ENCODE measurements at places on chromosomes 5 and 9.
A peak's percentile ranks its signal among the peaks of the same experiment; 100 is the strongest.

GRCh38 chr5:111461934-111462333 lies 50.4 kb downstream of the STARD4 start:
- no peak for DNase-seq

GRCh38 chr5:148186248-148187003 lies 16.4 kb upstream of the SPINK6 start:
- DNase-seq, result no peak

GRCh38 chr5:80569086-80569960 lies 757 bp downstream of the ANKRD34B start:
- DNase-seq, result no peak

DNA sequence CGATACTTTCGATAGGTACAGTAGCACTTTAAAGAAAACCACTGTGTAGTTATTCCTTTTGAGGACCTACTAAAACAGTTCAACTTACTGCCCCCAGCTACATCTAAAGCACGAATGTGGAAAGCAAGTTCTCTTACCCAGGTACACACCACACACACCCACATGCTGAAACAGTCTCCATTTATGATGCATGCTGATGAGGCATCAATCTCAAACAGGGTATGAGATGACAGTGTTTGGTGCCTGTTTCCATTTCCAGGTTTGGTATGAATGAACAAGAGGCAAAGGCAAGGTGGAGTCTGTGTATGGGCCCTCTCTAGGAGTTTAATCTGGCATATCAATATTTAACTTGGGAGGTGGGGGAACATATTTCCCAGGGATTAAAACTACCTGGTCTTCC lies 13.9 kb downstream of the HMGXB3 start:
- DNase-seq, result no peak

DNA sequence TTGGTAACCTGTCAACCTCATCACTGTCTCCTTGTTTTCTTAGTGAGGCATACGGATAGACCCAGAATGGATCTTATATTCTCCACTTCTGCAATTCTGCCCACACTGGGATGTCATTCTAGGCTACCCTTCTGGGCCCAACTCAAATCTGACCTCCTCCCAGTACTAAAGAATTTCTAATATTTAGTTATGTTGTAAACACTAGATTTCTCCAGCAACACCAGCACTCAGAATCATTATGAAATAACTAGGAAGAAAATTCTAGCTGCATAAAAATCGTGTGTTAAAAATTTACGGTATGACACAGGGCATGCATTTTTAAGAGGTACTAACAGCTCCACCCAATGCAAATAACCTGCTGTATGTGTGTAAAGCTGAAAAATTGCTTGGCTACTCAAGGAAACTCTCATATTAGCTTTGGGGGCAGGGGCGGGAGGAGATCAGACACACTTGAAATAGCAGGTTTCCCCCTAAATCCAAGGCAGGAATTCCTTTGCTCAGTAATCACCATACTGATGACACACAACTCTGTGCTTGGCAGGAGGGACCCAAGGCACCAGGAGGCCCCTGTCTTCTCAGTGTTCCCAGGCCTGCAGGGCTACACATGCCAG lies 27.3 kb downstream of the MACROH2A1 start:
- DNase-seq, result peak; percentile 18

DNA sequence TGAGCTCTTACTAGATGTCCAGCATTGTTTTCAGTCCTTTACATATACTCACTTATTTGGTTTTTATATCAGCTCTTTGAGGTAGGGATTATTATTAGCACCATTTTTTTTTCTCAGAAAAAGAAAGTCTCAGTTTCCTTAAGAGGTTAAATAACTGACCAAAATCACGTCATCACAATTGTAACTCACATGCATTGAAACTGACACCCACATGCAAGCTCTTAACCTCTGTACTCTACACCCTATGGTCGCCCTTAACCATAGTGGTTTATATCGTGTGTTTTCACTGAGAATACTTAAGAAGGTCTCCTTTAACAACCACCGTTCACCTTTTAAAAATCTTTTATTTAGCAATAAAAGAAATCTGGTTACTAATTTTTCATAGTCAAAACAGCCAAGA lies 61.0 kb downstream of the PRDM6 start:
- no peak for DNase-seq

- no peak for DNase-seq
These were observed 11.5 kb upstream of the SLC35D2 start for GRCh38 chr9:96394832-96395496.

- DNase-seq, result no peak
These were observed 14.9 kb downstream of the FOXI1 start for GRCh38 chr5:170120576-170120975.

DNA sequence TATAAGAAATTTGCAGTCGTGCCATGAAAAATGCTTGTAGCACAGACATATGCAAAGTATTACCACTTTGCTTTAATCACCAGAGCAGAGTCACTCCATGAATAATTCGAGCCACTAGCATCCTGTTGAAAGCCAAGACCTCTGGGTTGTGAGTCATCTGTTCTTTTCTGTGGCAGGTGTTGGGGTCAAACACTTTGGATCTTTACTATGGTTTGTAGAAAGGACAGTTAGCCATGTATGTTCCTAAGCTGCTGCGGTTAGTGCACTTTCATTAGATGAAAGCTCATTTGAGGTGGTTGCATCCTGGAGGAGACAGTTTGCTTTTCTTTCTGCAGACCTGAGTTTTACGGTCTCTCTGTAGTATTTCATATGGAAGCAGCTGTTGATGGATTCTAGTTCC lies 223.7 kb downstream of the DMRT2 start:
- DNase-seq, result no peak

- no peak for DNase-seq
These were observed 151.8 kb downstream of the SEC61B start for GRCh38 chr9:99373912-99374311.

DNA sequence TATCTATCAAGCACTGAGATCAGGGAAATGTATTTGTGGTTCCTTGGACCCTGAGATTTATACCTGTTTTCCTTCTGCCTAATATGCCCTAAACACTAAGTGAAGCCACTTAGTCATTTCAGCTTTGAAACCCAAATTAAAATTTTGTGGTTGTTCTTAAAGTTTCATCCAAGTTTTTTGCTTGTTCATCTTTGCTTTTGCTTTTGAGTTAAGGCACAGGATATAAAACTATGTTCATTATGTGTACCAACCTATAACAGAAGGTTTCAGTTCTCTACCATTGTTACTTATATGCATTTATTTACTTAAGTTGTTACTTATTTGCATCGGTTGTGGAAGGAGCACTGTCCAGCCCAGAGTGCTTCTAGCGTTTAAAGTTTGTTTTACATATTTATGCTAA lies 382.3 kb downstream of the PTPRD start:
- DNase-seq, result no peak

GRCh38 chr5:123122273-123122672 lies 33.2 kb downstream of the PRDM6 start:
- no peak for DNase-seq

- no peak for DNase-seq
These were observed 4.8 kb upstream of the NOTCH1 start for GRCh38 chr9:136550439-136551289.

- no peak for DNase-seq
These were observed 29.0 kb upstream of the MYORG start for GRCh38 chr9:34405719-34406118.

- DNase-seq, result no peak
These were observed 47.2 kb downstream of the BICD2 start for GRCh38 chr9:92717201-92718085.

- no peak for DNase-seq
These were observed 1830.1 kb upstream of the NUDT12 start for GRCh38 chr5:105392710-105393149.

- no peak for DNase-seq
These were observed 93.5 kb upstream of the MVB12B start for GRCh38 chr9:126233175-126233574.

DNA sequence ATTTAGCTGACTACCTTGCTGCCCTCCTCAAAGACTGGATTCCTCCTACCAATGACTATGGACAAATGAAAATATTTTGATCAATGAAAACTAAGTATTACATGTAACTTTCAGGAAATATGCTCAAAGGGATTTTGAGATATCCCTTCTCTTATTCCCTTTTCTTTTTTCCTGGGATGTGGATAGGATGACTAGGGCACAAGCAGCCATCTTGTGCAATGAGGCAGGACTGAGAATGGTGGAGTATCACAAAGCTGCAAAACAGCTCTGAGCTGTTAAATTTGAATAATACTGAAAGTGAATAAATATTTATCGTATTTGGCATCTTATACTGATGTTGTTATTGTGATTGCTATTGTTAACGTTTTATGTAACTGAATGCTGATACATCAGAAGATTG lies 333.1 kb upstream of the NUDT12 start:
- DNase-seq, result no peak

GRCh38 chr9:87827341-87827740 lies 55.3 kb upstream of the SPATA31E1 start:
- DNase-seq, result no peak

GRCh38 chr9:19186232-19186631 lies 44.3 kb upstream of the DENND4C start:
- DNase-seq, result no peak

GRCh38 chr5:148873690-148874485 lies 47.5 kb downstream of the ADRB2 start:
- no peak for DNase-seq

GRCh38 chr5:34673463-34674125 lies 17.5 kb downstream of the RAI14 start:
- DNase-seq, result no peak

GRCh38 chr5:112691339-112691680 lies 46.4 kb upstream of the APC start:
- DNase-seq, result no peak

GRCh38 chr5:160833806-160834205 lies 18.2 kb downstream of the ATP10B start:
- no peak for DNase-seq

DNA sequence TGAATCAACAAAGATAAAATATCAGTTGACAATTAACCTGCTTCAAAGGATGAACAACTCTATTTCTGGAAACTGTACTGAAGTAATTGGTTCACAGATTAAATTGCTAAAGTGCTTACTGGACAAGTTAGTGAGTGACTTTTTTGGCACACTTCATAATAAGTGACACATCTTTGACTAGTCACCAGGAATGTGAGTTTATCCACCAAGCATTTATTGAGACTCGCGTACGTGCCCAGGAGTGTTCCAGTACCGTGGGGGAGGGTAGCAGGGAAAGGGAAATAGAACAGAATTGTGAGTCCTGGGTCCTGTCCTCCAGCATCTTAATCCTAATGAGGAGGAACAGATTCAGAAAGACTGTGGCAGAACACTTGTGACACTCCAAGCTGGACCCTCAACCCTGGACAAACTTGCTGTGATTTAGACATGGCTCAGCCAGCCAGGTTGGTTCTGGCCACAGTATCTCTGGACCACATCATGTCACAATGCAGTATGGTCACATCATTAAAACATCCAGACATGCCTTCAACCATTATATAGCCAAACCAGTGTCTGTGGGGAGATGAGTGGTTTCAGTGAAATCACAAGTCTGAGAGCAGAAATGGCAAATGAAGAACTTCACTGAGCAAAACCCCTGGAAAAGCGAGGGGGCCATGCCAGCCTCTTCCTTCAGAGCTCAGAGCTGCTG lies 623.1 kb downstream of the BNC2 start:
- DNase-seq, result peak; percentile 77

DNA sequence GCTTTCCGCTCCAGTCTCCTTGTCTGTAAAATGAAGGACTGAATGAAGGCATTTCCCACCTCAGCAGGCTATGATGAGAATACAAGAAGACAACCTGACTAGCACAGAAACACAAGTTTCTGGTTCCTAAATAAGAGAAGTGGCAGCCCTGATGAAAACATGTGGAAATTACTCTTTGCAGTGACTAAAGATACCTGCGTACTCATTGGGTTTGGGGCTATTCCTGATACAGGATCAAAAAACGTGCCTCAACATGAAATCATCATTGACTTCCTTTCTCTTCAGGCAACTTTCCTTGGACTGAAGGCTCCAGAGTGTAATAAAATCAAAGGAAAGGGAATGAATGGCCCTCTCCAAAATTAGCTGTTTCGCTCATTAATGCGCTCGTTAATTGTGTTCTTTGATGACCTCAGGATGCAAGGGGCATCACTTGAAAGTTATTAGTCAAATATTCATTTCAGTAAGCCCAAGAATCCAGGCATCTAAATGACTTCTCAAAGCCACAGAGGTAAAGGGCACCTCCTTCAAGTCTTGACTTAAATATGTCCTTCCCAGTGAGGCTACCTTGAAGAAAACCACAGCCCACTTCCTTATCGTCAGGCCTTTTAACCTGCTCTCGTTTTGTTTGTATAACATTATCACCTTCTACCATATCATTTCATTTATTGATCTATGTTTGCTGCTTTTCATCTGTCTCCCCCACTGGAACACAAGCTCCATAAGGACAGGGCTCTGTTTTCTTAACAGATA lies 68.9 kb downstream of the RASEF start:
- no peak for DNase-seq

DNA sequence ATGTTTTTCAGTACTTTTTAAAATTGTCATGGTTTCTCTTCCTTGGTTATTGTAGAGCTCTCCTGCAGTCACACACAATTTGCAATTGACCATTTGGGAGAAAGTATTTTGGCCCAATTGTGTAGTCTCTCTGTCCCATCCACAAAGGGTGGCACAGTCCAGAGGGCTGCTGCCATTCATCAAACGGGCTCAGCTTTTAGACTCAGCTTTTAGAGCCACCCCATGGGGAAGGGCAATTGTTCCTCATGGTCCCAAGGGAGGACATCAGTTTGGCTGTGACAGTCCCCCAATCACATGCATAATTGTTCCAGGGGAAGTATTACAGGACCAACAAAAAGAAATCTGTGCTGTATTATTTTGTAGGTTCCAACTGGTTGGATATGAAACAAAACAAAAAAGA lies 207.6 kb downstream of the ZNF462 start:
- no peak for DNase-seq

DNA sequence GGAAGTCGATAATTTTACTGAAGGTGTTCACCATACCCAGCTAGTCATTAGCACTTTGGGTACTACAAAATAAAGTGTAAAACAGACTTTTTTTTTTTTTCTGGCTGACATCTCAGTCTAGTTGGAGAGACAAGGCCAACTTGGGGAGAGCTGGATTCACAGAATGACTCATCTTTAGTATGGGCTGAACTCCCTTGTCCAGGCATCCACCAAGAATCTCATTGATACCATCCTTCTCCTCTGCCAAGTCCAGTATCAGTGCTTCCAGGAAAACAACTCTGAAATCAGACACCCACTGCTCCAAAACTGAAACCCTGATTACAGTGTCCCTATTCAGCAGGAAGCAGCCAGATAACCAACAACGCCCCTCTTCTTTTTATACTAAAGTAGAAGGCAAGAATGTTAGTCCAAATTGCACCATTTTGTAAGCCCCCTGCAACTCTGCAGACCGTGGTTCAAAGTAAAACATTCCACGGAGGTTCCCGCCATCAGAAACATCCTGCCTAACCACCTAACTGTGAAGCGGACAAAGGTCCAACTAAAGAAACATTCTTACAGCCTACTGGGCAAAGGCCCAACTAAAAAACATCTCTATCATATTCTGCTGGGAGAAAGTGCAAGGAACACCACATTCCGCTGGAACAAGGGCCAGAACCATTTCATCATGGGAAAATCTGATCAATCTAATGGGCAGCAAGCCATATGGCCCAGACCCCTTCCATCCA lies 728.2 kb downstream of the BRINP1 start:
- DNase-seq, result no peak

All from Caki2 (cell line).